Activated CD4-positive, alpha-beta T cell treated with anti-CD3 and anti-CD28 coated beads, Interleukin-2, Interleukin-4, amounts not matched to agents 100 ng/mL and 50 ng/mL, durations not matched to agents 16 hours and 8 hours (primary cell): ENCODE measurements at places on chromosomes 2 and 18.

GRCh38 chr2:162315938-162316337 lies 2.5 kb downstream of the IFIH1 start:
- DNase-seq: no peak

- no peak for DNase-seq
Observed at GRCh38 chr2:190443778-190444481, 35.8 kb downstream of the MFSD6 start.

DNA sequence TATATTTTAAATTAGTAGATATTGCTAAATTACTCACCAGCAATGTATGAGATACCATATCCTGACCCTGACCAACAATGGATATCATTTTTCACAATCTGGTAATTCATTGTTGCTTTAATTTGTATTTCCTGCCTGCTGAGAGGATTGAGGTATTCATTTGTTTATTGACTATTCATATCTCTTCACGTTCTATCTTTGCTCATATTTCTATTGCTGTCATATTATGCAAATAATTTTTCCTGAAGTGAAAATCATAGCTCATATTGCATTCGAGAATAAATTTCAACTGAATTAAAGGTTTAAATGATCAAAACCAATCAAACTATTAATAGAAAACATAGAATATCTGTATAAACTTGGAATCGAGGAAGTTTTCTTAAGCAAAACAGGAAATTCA lies 31.0 kb downstream of the INO80D start:
- no peak for DNase-seq

GRCh38 chr18:9694952-9695495 lies 13.1 kb upstream of the RAB31 start:
- no peak for DNase-seq

DNA sequence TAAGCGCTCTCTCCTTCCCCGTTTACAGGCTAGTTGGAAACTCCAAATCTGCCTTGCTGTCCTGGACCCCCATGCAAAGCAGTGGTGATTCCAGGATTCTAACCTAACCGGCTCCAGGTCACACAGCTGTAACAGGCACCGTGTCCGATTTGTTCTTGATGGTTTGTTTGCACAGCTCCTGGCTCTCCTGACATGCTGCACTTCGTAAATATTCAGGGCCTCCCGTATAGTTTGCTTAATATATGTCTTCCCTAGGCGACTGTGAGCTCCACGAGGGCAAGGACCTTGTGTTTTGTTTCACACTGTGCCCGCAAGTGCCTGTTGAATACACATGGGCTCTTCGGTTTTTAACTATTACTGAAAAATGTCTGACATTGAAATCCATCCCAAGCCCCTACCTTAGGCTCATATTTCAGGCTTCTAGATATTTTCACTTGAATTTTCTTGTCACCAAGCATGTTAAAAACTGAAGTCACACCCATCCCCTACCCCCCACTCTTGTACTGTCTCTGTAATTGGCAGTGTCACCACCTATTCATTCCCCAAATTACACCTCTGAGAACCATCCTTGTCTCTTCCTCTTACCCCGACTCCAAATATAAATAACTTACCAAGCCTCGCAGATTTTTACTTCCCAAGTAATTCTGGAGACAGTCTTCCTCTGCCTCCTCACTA lies 1.0 kb upstream of the PUM2 start:
- peak; percentile 33 for DNase-seq

DNA sequence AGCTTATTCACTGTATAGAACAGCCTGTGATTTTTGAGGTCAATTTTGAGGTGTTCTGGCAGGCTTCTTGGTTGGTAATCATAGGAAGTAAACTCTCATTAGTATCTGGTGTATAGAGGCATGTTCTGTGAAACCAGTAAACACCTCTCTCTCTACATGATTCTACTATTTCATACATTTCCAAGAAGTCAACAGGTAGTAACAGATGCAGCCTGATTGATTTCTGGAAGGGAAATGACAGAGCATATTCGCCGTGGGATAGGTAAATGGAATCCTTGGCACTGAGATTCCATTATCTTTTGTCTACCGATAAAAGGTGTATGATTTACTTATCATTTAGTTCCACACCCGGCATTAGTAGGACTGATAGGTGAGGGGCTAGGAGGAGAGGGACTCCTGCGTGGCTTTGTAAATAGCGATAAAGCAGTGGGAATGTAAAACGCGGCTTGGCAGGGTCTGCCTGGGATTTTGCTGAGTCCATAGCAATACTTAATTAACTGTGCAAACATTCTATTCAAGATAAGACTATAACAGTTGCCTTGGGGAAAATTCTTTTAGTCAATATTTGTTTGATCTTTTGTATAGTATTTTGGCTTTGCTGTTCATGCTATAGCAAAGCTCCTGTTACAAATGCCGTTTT lies 32.3 kb downstream of the LYPD6B start:
- no peak for DNase-seq

DNA sequence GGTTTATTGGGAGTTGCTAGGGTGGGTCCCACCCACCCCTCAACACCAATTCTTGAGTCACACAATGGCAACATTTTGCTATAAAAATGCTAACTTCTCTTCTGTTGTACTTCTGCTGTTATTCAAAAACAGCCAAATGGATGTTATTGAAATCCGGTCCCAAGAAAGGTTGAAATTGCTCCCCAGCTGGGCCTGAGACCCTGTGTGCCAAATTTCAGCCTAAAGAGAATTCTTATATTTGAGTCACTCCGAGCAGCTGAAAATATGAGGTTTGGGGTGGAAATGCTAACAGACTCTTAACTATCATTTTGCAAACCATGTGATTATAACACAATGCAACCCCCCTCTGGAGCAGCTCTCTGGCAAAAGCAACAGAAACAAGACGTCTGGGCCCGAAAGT lies 27.0 kb upstream of the ACVR1 start:
- no peak for DNase-seq

GRCh38 chr2:29010946-29011345 lies 29.8 kb downstream of the TOGARAM2 start:
- DNase-seq: peak; percentile 27

DNA sequence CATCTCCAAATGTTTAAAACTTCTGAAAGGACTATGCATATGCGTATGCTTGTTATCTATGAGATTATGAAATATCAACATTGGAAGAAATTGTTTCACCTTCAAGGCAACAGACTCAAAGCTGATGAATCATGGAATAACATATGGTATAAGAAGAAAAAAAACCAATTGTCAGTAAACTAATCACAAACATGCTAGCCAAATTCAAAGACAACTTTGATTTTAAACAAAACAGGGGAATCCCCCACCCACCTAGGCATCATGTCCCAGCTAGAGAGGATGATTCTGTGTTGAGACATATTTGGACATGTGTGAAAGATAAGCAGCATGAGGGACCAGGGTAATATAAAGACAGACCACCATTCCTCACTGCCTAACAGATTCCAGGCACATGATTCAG lies 147.7 kb downstream of the WDPCP start:
- no peak for DNase-seq

DNA sequence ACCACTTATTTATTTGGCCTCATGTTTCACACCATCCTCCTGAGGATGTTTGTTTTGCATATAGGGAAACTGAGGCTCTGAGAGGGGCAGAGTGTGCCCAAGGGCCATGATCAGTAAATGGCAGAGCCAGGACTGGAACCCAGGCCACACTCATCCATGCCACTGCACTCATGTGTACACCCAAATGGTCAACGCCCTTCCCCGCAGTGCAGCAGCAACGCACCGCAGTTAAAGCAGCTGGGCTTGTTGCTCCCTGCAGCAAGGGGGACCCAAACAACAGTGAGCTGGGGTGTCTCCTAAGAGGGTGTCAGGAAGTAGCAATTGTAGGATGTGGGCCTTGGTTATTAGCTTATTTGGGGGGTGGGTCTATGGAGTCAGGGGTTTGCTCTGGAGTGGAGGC lies 36.6 kb downstream of the ZAP70 start:
- no peak for DNase-seq

- no peak for DNase-seq
Observed at GRCh38 chr2:178128836-178129630, 16.8 kb downstream of the RBM45 start.

GRCh38 chr2:58291726-58292438 lies 50.8 kb upstream of the FANCL start:
- DNase-seq: no peak

- no peak for DNase-seq
Observed at GRCh38 chr2:100419915-100420314, 2.4 kb upstream of the CHST10 start.

DNA sequence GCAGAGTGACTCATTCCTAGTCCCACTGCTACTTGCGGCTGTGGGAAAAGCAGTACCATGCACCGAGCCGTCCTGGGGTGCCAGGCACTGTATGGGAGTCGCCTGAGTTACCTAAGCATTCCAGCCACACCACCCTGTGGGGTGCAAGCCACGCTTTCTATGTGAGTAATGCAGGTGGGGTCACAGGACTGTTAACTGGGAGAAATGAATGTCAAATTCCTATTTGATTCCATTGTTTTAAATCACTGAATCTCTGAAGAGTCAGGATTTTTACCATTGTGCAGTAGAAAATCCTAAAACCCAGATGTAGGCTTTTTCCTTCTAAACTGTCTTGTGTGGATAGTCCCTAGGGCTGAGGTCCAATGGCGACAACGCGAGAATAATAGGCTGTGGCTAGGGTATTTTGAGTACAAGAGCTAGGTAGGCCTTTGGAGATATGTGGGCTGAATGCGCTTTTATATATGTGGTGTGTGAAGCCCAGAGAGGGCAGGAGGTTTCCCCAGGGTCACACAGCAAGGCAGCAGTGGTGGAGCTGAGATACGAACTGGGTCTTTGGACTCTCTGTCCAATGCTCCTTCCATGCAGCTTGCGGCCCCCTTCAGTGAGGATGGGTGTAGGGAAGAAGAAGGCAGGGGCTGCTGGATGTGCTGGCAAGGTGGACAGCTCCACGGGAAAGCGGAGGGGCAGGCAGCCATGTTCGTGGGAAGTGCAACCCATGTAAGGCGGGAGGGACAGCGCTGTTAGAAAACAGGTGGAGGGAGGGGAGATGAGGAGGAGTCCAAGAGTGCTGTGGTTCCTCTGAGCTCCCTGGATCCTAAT lies 83.2 kb downstream of the DDX1 start:
- no peak for DNase-seq

GRCh38 chr2:209682646-209683045 lies 89.0 kb upstream of the UNC80 start:
- DNase-seq: no peak

- DNase-seq: no peak
Observed at GRCh38 chr2:168316073-168316440, 68.7 kb upstream of the STK39 start.

DNA sequence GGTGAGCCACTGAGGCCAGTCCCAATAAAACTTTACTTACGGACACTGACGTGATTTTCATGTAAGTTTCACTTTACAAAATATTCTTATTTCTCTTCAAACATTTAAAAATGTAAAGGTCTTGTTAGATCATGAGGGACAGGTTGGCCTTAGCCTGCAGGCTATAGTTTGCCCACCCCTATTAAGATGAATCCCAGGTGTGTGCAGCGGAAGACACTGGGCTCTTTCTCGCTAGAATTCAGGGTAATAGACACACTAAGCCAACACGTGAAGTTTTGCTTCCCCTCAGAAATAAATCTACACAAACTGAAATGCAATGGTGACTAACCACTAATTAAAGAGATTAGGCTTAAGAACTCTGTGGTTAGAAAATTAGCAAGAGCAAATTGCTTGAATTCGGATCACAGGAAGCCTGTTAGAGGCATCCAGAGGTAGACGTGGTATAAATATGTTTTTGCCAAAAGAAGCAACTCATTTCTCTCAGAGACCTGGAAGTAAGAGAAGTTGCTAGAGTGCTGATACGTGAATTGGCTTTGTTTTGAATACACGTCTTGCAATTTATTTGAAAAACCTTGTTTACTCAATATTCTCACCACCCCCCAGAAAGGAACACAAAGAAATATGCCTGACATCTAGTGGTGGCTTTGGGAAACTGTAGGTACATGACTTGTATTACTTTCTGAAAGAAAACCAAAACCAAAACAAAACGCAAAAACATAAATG lies 151.6 kb downstream of the DTNB start:
- DNase-seq: peak; percentile 83

- DNase-seq: no peak
Observed at GRCh38 chr2:28656937-28657615, 94.6 kb upstream of the PPP1CB start.

GRCh38 chr2:72137498-72138010 lies 10.1 kb downstream of the CYP26B1 start:
- peak; percentile 66 for DNase-seq

DNA sequence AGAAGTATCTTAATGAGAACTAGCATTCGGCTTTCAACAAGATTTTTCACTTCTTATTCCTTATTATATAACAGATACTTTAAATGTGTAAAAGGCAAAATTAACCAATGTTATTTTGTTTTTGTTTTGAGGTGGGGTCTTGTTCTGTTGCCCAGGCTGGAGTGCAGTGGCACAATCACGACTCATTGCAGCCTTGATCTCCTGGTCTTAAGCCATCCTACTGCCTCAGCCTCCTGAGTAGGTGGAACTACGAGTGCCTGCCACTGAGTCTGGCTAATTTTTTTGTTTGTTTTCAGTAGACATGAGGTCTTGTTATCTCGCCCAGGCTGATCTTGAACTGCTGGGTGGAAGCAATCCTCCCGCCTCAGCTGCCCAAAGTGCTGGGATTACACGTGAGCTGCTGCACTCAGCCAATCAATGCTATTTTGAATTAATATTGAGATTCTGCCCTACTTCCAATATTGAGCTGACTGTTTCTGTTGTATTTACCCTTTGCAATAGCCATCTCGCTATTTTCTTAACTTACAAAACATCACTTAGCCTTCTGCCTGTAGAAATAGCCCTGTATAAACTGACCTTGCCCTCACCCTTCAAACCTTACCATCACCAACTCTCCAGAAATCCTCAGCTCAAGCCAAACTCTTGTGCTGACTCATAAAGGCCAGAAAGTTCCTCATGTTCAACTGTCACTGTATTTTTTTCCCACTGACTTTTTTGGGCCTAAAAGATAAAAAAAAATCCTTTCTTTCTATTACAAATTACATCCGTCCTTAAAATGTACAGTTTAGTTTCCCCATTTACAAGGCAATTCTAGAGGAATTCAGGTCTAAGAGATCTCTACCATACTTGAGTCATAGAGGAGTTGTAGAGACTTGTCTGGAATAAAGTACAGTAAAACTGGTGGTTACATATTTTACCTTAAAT lies 94.3 kb downstream of the OLA1 start:
- DNase-seq: no peak

DNA sequence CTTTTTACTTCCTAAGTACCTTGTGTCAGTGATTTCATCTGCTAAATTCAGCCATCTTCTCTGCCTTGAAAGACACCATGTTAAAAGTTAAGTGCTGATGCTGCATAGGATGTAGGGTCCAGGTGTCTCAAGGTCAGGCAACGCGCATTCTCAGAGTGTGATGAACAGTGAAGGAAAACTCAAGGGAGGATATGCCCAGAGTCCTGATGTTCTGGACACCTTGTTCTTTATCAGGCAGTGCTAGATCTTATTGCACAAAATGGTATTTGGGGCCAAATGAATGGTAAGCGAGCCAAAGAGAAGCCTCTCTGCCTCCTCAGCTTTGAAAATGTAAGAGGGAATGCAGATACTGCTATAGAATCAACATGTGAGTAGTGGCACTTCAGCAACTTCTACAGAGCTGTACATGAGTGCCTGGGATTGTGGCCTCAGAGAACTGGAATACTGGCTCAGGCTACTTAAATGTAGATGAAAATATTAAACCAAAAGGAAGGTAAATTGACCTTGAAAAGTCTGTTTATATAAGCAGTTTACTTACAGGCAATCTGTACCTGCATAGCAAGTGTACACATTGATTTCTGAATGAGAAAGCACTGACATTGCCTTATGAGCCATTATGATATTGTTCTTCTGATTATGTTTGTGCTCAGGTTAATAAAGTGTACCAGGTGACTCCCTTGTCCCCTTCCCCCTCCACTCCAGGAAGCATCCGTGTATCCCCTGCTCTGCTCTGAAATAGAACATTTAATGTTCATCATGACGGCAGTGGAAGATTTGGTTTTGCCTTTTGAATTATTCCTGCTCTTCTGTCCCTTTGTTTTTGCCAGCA lies 86.7 kb upstream of the RANBP2 start:
- DNase-seq: no peak
